T-helper 1 cell treated with Interleukin-12 subunit alpha and Interleukin-12 subunit beta and Interleukin-4 antibody, amounts not matched to agents 30 ng/mL and 1 ng/mL, for 36 hours (primary cell): ENCODE measurements at places on chromosomes 16 and 17. TPM values are rescaled to one million over a fixed set of nuclear protein-coding genes. Genes with fewer than 3 reads are reported as not detected.

Gene SDK2
- total RNA-seq = 3.9 and 4.0 TPM in 2 replicates

Gene MT1H
- 2.8 and 4.9 TPM in 2 replicates for total RNA-seq

Gene PYDC1
- total RNA-seq = not detected in 2 replicates

Gene CSH2
- not detected in 2 replicates for total RNA-seq

Gene CLDN7
- total RNA-seq = 0.12 and 0.49 TPM in 2 replicates

Gene ATP2C2
- not detected in 2 replicates for total RNA-seq

Gene C16orf96
- 0.07 and 0.15 TPM in 2 replicates for total RNA-seq

Gene GJC1
- total RNA-seq = 1.3 and 1.4 TPM in 2 replicates

Gene PYY
- total RNA-seq = not detected in 2 replicates

Gene GNAO1
- 1.7 and 2.1 TPM in 2 replicates for total RNA-seq

Gene NT5M
- total RNA-seq = 3.2 and 3.5 TPM in 2 replicates

Gene CCL3
- 114 and 123 TPM in 2 replicates for total RNA-seq
